ENCODE measurements at places on chromosomes 6 and 20.
A peak's percentile ranks its signal among the peaks of the same experiment; 100 is the strongest.

- no peak for DNase-seq
Measured at GRCh38 chr6:168195712-168196111, 116.7 kb upstream of the FRMD1 start.

DNA sequence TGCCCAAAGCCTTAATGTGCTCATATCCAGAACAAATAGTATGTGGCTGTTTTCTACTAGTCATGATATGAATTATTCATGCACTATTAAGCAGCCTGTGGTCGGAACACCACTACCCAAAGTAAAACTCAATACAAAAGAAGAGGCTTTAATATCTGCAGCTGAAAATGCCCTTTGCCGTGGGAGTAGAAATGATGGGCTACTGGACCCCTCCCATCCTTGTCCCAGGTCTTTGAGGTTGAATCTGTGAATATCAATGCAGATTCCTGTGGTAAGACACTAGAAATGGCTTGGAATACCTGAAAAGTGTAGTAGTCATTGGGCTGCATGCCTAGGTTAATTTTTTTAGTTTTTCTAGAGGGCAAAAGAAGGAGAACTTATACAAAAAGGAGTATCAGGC is 303.7 kb downstream of the TBC1D7 start:
- no peak for DNase-seq

DNA sequence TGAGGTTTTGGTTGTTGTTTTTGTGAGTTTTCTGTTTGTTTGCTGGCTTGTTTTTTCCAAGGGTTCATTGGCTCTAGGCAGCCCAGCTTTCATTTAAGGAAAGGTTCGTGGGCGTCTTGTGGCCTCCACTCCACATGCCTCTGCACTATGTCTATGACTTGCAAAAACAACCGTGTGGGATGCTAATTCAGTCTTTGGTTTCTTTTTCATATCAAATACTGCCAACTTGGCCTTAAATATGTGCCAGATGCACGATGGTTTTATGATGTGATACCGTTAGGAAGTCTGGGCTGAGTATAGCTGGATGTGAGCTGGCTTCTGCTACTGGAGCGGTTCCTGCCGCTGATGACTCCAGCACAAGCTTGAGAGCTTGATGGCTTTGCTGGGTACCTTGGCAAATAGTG is 96.3 kb downstream of the BMP2 start:
- DNase-seq = no peak

DNA sequence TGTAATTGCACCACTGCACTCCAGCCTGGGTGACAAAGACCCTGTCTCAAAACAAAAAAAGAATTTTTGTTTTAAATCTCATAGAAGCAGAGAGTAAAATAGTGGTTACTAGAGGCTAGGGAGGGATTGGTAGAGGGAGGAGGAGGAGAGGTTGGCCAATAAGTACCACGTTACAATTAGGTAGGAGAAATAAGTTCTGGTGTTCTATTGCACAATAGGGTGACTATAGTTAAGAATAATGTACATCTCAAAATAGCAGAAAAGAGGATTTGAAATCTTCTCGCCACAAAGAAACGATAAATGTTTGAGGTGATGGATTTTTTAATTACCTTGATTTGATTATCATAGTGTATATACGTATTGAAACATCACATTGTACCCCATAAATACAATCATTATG is 27.1 kb upstream of the TOP1 start:
- DNase-seq = no peak

GRCh38 chr6:38182426-38182825 is 362.9 kb downstream of the ZFAND3 start:
- DNase-seq = no peak

DNA sequence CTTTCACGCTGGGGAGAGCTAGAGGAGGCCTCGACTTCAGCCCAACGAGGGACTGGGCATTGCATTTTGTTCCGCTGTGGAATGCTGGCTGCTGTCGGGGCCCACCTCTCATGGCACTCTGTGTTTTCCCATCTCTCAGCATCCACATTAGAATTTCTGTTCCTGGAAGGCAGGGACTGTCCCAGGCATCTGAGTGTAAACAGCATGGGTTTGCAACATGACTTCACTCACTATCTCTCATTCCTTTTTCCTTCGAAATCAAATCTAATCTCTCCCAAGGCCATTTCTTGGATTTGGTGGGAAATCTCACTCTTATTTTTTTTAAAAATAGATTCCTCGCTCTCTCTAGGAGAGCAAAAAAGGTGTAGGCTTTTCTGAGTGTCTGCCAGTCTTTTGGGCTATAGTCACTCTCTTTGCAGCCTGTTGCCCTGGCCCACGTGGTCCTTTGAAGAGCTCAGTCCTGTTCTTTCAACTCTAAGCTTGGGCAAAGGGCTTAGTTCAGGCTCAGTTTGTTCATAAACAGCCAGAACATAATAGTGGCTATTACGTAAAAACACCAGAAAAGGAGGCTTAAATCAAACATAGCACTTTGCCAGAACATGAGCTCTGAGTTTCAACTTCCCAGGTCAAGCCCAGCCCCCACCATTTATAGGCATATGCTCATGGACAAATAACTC is 284.6 kb upstream of the ZFP64 start:
- DNase-seq = no peak

GRCh38 chr6:31567531-31568370 is 4.3 kb upstream of the LTA start:
- no peak for DNase-seq

DNA sequence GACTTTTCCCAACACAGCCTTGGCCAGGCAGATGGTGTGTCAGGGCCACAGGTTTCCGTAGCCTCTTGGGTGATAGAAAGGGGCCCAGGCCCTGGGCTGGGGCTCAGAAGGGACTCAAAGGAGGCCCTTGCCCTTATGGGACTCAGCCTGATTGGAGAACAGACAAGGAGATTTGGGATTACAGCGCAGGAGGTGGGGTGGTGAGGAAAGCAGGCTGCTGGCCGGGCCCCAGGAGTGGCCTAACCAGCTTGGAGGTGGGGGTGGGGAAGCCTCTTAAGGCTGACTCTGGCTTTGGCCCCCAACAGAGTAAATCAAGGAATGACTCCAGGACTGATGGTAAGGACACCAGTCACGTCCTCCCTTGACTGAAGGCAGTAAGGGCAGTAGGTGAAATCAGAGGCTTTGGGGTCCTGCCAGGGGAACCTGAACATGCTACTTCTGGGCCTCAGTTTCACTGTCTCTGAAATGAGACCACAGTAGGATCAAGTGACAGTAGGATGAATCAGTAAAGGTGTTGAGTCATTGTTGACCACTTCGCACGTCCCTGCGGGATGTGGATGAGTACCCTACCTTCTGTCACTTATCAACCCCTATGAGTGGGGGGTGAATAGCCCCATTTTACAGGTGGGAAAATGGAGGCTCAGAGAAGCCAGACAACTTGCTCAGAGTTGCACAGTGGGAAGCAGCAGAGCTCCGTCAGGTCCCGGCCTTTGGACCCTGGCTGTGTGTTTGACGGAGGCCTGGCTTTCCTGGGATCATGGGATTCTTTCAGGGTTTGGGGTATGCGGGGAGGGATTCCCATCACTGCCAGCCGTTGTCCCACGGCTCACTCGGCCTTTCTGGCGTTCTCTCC is 4.5 kb downstream of the SNAI1 start:
- DNase-seq = no peak

GRCh38 chr20:63495741-63496595 is 2.9 kb downstream of the EEF1A2 start:
- peak; percentile 80 for DNase-seq

GRCh38 chr6:167153521-167153959 is 4.2 kb downstream of the GPR31 start:
- DNase-seq = peak; percentile 23

- peak; percentile 74 for DNase-seq
Measured at GRCh38 chr6:10954590-10955010, 67.7 kb downstream of the SYCP2L start.

DNA sequence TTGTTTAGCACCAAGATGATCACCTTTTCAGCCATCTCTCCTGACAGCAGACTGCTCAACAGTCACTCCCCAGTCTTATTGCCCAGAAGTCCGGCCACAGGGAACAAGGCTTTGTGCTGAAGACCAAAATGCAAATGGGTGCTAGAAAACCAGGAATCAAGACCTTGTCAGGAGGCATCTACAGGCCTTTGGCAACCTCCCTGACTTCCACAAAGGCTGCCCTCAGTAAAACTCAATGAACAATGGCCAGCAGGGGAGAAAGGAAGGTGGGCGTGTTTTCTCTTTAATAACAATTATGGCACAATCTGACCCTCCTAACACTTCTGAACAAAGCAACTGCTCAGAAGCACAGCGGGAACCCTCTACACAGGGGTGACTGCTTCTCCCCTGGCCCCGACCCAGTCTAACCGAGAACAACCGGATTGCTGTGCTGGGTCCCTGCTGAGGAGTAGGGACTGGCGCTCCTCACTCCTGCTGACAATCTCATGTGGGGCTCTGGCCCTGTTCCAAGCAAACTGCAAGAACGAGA is 41.6 kb downstream of the PLCG1 start:
- no peak for DNase-seq

DNA sequence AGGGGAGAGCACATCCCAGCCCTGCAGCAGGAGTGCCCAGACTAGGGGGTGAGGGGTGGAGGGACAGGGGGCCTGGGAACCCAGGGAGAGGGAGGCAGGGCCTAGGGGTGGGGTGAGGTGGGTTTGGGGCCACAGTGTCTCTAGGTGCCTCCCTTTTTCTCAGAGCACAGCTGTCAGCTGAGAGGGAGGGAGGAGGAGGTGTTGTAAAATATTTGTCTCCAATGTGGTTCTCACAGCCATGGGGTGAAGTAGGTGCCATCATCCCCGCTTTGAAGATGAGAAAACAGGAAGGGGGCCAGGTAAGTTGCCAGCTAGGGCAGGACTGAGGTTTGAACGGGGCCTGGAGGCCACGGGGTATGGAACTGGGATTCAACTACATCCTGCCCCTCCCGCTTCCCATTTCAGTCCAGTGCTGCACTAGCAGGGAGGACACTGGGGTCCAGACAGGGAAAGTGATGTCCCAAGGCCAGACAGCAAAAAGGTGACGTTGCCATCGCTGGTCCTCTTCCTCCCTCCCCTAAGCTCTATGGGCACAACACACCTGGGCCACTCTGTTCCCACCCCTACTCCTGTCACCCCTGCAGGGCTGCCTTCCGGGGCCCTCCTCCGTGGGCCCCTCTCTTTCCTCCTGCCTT is 20.3 kb downstream of the PACSIN1 start:
- no peak for DNase-seq

DNA sequence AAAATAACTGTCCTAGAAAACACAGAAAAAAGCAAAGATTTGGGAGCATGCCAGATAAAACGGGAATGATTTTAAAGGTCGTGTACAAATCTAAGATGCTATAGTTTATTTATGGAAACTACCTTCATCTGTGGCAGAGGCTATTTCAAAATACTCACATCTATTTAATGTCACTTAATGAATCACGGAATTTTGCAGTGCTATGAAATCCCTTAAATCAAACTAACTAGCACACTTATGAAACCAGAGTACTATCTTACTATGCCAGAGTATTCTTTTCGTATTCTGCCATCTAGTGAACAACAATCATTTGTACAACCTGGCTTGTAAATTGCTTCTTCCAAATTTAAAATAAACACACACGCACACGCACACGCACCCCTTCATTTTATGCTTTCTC is 77.9 kb upstream of the BMP5 start:
- peak; percentile 86 for DNase-seq

GRCh38 chr6:69416776-69417175 is 380.0 kb downstream of the LMBRD1 start:
- DNase-seq = peak; percentile 58

- no peak for DNase-seq
Measured at GRCh38 chr6:93104195-93104817, 315.1 kb downstream of the EPHA7 start.

DNA sequence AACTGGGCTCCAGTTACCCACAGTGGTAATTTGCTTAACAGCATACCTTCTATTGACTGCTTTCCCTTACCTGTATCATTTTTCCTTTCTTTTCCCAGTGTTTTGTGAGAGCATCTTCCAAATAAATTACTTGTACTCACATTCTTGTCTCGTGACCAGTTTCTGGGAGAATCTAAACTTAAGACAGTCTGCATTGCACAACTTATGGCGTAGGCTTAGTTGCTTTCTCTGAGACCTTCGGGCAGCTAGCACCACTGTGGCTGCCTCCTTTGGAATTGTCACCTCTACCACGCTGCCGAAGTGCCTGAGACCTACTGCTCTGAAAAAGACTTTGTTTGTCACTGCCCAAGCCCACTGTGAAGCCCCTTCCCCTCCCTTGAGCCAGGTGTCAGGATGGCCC is 188.1 kb upstream of the BMP2 start:
- no peak for DNase-seq

- DNase-seq = no peak
Measured at GRCh38 chr20:25692499-25692898, 4.2 kb downstream of the ZNF337 start.

- DNase-seq = no peak
Measured at GRCh38 chr6:97919631-97920030, 636.6 kb upstream of the MMS22L start.

- DNase-seq = no peak
Measured at GRCh38 chr20:515696-516095, 27.9 kb downstream of the CSNK2A1 start.

DNA sequence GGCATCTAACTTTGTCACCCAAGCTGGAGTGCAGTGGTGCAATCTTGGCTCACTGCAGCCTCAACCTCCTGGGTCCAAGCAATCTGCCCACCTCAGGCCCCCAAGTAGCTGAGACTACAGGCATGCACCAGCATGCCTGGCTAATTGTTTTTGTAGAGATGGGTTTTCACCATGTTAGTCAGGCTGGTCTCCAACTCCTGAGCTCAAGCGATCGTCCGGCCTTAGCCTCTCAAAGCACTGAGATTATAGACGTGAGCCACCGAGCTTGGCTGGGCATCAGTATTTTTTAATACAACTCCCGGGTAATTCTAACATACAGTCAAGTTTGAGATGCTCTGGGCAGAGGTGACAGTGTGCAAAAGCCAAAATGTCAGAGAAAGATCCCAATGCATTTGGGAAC is 73.5 kb downstream of the NFATC2 start:
- no peak for DNase-seq

- DNase-seq = no peak
Measured at GRCh38 chr6:119575721-119576120, 226.2 kb upstream of the MAN1A1 start.

- DNase-seq = no peak
Measured at GRCh38 chr6:155079985-155080452, 84.9 kb downstream of the TIAM2 start.

- DNase-seq = no peak
Measured at GRCh38 chr6:25504661-25505060, 147.4 kb upstream of the SCGN start.

- DNase-seq = no peak
Measured at GRCh38 chr6:9204171-9204570, 768.8 kb upstream of the SLC35B3 start.

- DNase-seq = no peak
Measured at GRCh38 chr6:43967719-43968091, 159.5 kb downstream of the MRPL14 start.

DNA sequence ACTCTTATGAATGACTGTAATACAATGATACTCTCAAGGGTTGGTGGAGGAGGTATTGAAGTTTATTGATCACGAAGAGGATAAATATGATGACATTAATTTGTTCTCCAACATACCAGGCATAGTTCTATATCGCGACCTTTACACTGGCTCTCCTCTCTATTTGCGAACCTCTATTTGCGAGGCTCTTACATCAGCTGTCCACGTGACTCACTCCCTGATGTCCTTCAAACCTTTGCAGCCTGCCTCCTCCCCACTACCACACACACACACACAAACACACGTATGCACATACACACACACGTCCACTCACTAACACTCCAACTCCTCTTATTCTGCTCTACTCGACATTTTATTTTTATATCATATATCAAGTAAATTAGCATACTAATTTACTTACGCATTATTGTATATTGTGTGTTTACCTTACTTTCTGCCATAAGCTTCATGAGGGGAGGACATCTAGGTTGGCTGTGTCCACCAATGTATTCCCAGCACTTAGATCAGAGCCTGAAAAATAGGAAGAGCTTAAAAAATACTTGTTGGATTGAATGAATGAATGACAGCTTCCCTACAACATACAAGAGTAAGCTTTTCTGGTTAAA is 53.3 kb upstream of the TNFRSF21 start:
- no peak for DNase-seq

All from muscle of back (tissue), 13 donors.